ENCODE measurements at places on chromosomes 6 and 20.

DNA sequence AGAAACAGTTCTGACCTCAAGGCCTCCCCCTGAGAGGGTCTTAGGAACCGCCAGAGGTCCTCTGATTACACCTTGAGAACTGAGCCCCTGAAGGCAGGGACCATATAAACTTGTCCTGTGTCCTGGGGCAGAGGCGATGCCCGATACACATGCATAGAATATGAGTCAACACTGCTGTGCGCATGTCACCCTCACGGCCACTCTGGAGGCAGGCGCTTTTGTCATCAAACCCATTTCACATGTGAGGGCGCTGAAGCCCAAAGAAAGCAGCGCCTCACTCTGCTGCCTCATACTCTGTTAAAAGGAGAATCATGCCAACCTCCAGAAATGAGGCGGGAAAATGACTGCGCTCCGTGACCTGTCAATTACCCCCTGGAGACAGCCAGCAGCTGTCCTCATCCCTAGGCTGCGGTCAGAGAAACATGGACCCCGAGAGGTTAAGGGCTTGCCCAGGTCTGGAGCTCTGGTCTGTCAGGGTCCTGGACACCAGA is 158.3 kb downstream of the GRM4 start:
- no peak for DNase-seq

GRCh38 chr6:169635345-169635744 is 66.5 kb downstream of the WDR27 start:
- DNase-seq = no peak

DNA sequence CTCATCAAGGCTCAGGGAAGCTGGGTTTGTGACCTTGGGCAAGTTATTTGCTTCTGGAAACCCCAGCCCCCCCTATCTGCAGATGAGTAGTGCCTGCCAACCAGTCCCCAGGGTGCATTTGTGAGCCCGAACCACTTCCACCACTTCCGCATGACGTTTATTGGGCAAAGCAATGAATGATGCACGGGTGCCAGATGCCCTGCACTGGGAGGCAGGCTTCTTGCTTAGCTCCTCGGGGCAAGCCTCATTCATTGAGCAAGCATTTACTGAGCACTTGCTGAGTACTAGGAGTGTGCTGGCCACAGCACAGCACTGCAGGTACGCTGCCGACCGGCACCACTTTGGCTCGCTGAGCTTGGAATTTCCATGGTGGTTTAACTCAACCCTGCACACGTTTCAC is 60.2 kb downstream of the GNAS-AS1 start:
- peak; percentile 75 for DNase-seq

GRCh38 chr20:1912646-1913045 is 17.4 kb downstream of the SIRPA start:
- DNase-seq = no peak

DNA sequence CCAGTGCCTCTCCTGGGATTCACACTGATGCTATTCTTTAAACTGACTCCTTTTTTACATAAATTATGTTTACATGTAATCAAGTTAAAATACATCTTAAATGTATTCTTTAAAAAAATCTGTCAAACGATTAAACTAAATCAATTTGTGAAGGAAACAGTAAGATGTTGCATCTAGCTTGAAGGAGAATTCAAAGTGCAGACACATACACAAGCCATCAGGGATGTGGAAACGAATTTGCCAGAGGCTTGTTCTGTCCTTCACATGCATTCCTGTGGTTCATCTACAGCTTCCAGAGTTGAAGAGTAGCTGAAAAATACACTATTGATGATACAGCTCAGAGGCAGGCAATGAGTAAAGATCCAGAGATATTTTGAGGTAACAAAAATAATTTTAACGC is 7.3 kb upstream of the BPIFB3 start:
- DNase-seq = no peak

GRCh38 chr20:57571782-57572416 is 11.0 kb downstream of the PCK1 start:
- DNase-seq = no peak

DNA sequence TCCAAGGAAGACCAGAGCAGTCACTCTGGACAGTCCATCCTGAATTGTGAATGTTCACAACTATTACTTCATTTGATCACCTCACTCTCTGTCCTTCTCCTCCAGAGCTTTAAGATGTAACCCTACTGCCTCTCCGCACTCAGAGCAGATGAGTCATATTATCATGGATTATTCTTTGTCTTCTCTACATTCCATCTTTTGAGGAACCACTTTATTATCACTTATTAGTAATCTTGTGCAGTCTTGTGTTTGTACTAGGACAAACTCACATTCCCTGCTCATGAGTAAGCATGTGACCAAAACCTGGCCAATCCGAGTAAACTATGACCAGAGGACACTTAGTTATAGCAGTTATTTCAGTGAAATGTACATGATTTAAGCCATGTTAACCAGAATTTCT is 401.5 kb upstream of the ADGRB3 start:
- no peak for DNase-seq

GRCh38 chr6:163941624-163941976 is 527.1 kb downstream of the QKI start:
- DNase-seq = no peak

DNA sequence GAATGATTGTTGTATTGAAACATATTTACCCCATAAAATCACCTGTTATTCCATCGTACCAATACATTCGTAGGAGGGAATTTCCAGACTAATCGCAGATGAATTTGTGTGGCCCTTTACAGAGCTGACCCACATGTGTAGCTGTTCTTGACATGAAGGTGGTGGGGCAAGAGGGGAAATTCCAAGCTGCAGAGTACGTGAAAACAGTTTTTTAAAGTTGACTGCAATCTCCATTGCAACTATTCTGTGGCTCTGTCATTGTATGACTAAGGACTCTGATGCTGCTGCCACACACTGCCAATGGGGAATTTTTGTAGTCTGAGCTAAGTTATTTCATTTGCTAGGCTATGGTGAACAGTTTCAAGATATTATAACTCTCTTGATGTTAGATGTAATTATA is 46.4 kb upstream of the ADTRP start:
- no peak for DNase-seq

DNA sequence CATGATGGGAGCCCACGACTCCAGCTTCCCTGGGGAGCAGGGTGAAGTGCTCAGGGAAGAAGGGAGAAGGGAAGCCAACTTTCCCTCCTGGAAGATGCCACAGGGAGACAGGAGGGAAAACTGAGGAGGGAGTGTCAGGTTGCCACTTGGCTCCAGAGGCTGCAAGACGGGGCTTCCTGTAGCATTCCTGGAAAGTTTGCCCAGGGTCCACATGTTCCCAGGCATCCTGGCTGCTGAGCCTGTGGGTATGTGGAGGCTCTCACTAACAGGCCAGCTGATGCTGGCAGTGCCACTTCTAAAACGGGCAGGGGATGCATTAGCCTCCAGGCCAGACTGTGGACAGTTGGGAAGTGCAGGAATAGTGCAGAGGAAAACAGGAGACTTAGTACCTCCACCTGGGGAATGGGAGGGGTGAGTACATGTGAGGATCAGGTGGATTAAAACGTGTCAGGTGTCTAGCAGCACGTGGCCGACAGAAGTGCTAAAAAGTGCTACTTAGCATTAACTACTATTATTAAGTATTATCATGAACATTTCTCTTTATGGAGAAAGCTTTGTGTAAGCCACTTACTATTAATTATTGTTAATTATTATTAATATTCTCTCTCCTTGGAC is 33.2 kb downstream of the BANF2 start:
- no peak for DNase-seq

GRCh38 chr6:36566418-36566905 is 19.2 kb upstream of the STK38 start:
- no peak for DNase-seq

DNA sequence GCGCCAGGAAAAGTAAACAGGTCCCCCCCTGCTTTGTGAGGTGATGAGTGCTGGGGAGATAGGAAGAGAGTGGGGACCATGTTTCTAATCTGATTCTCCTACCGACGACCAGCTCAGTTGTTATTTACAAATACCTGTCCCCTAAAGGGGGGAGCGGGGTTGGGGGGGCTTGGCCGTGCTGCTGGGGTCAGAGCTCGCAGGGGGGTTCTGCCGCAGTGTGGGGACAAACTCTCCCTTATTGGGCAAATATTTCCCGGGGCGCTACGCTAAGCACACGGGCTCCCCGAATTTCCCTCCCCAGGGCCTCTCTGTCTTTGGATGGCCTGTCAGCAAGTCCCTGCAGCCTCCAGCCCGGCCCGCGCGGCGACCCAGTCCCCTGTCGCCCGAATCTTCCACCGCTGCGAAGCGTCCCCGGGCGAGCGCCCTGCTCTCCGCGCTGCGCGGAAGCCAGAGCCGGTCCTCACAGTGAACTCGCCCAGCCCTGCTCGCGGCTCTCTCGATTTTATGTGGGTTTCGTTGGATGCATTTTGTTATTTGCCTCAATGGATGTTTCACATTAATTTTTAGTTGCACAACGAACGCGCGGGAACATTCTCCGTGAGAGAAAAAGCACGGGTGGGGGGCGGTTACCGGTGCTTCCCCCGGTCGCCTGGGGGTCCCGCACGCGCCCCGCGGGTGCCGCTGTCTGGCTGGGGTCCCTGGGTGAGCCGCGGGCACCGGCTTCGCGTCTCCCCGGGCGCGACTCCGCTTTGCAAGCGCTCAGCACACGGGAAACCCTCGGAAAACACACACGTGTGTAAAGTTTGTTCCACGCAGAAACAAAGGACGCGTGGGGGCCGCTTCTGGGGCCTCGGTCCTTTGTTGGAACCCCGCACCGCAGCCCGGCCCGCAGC is 1.5 kb upstream of the STX16 start:
- DNase-seq = no peak

GRCh38 chr6:166851911-166852310 is 104.4 kb downstream of the RNASET2 start:
- no peak for DNase-seq

DNA sequence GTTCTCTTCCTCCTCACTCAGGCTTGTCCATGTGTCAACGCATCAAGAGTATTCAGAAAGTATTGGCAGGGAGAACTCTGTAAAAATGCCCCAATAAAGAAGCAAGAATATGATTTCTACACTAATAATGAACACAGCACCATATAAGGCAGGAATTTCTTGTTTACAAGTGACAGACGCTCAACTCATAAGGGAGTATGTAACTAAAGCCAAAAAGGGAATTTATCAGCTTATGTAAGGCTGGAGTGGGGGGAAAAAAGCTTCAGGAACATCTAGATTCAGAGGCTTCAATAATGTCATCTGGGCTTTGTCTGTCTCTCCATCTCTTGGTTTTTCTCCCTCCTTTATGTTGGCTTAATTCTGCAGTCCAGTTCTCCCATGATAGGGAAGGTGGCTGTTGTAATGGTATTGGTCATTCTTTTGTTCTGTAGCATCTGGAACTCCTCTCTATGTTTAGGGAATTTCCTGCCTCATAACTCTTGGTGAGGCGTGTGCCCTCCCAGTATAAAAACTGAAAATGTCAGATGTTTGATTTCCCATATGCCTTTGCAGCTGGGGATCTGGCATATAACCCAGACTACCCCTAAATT is 125.1 kb upstream of the COL21A1 start:
- no peak for DNase-seq

- DNase-seq = no peak
These were observed 16.4 kb upstream of the MAP3K4 start for GRCh38 chr6:160975162-160975561.

DNA sequence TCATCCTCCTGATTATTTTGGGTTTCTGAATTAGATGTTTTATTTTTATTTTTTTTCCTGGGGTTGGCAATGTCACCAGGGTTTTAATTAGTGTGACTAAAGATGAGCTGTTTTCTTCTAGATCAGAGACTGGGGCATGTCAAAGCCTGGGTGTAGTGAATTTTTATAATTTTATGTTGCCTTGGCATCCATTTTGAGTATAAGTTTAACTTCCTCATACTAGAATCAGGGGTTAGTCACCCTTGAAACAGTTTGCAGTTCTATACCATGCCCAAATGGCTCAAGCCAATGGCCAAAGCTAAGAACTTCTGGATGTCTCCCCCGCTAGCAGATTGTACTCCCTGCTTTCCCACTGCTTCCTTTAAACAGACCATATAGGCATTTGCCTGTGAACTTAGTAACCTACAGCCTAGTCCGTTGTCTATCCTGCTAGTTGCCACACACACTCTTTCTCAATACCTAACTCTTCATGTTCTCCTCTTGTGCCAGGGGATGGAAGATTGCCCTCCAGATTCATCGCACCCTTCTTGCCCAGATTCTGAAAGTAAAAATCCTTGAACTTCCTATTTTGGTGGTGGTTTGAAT is 54.5 kb downstream of the KIAA0408 start:
- no peak for DNase-seq

DNA sequence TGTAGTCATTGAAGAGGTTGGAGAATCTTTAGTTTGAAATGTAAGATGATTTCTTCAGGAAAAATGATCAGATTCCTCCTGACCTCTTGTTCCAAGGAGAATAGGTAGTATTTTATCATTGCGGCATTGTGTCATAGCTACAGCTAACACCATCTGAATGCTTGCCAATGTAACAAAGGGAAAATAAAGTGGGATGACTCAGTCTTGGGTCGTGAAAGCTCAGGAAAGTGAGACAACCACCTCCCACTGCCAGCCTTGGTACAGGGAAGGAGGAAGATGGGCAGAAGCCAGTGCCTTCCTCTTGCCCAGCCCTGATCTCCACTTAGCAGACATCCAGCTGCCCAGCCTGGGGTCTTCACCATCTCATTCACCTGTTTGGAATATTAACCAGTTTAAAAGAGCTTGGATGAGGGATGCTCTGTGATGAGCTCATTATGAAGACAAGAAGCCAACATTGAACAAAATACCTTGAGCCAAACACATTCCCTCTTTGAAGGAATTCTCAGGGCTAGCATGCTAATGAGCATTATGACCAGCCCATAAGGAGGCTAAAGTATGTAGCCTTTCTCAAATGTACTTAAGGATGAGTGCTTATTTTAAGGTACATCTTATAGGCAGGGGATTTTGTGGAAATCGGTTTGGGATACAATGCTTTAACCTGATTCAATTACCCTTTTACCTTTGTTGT is 40.0 kb upstream of the APCDD1L start:
- no peak for DNase-seq

- no peak for DNase-seq
These were observed 7.4 kb downstream of the CALHM5 start for GRCh38 chr6:116518621-116519368.

- DNase-seq = no peak
These were observed 626.1 kb downstream of the DHX35 start for GRCh38 chr20:39588148-39588757.

- no peak for DNase-seq
These were observed 19.9 kb downstream of the TREML4 start for GRCh38 chr6:41247882-41248705.

DNA sequence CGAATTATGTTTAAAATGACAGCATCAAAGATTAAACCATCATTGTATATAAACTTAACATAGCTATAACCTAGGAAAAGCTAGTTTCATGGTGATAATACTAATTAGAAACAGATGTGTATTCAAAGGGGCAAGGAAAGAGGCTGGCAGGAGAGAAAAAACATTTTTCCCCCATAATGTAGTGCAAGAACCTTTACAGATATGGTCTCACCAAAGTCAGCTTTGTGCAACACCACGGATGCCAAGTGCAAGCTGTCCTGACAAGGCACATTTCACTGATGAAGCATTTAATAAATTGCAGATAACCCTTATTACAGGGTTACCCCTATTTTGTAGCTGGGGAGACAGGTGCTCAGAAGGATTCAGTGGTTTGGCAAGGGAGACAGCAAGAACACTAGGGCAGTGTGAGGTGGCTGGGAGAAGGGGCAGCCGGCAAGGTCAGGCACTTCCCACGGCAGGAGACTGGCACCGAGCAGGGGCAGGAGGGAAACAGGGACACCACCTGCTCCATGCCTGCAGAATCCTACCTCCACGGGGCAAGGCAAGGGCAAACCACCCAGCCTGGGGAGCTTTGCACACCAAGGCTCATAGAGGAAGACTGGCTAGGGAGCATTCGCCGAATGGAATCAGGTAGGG is 6.5 kb downstream of the RPS6KA2 start:
- DNase-seq = no peak

- no peak for DNase-seq
These were observed 56.4 kb upstream of the NXT1 start for GRCh38 chr20:23294166-23294565.

- no peak for DNase-seq
These were observed 62.8 kb upstream of the APCDD1L start for GRCh38 chr20:58577871-58578598.
